ENCODE measurements at places on chromosomes 5 and 9.
A peak's percentile ranks its signal among the peaks of the same experiment; 100 is the strongest.

DNA sequence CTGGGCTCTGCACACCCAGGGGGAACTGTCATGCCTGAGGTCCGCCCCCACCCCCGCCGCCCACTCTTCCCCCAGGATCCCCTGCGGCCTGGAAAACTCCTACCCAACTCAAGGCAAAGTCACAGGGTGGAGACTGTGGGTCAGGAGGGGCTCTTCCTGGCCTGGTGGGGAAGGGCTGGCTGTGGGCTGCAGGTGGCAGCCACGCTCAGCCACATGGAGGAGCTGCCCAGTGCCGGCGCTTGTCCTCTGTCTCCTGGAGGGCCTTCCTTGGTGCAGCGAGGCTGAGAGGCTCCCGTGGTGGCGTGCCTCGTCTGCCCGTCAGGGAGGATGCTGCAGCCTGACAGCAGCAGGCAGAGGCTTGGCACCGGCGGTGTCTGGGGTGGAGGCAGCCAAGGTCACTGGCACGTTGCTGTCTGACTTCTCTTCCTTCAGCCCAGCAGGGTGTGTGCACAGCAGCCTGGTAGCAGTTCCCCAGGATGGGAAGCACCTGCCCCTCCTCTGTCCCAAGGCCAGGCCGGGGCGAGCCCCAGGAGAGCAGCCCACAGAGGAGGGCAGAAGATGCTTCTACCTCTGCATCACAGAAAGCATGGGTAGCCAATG lies 78.1 kb downstream of the ADAMTS2 start:
- DNase-seq, result no peak

DNA sequence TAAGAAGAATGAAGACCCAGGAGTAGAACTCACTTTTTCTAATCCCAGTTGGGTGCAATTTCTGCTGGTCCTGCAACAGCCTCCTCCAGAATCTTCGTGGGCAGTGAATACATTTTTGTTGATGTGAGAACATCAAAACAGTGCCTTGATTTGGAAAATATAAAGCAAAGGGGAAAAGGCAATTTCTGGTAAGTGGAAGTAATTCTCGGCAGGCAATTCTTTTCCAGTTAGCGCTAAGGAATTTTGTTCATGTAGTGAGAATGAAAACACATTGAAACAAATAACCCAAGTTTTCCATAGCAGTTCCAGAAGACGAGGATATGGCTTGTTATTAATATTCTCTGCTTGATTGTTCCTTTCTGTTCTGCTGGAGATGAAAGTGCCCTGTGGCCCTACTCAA lies 178.7 kb downstream of the SPATA31D1 start:
- DNase-seq, result no peak

- no peak for DNase-seq
Measured at GRCh38 chr9:98149422-98149821, 30.4 kb upstream of the TRIM14 start.

GRCh38 chr9:136182850-136183422 lies 22.0 kb downstream of the LHX3 start:
- DNase-seq, result no peak

DNA sequence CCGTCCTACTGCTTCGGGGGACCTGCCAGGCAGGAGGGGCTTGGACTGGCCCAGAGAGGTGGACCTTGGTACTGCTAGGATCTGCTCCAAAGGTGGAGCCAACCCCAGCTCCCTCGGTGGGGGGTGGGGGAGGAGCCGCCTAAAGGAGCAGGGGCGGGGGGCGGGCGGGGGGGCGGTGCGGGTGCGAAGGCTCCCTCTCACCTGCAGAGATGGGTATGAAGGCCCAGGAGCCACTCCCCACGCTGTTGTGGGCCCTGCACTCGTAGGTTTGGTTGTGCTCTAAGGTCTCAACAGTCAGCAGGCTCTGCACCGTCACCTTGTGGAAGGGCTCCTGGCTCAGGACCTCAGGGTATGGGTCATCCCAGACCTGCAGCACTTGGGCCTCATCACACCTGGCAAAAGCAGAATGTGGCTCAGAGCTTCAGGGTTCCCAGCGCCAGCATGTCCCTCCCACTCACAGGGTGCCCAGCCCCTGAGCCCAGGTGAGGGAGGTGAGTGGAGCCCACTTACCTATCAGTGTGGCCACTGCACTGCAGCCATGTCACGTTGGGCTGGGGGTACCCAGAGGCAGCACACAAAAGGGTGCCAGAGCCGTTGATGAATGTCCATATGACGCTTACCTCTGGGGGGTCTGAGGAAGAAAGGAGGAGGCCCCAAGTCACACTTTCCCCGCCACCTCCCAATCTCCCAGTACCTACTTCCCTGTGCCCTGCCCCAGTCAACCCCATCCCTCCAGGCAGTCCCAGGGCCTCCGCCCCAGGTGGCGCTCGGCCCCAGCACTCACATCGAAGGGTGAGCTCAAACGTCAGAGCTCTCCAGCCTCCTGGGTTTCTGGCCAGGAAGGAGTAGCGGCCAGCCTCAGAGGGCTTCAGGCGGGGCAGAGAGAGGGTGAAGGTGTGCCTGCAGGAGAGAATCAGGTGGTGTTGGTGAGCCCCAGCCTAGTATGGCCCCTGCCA lies 16.4 kb downstream of the CSF1R start:
- DNase-seq, result no peak

DNA sequence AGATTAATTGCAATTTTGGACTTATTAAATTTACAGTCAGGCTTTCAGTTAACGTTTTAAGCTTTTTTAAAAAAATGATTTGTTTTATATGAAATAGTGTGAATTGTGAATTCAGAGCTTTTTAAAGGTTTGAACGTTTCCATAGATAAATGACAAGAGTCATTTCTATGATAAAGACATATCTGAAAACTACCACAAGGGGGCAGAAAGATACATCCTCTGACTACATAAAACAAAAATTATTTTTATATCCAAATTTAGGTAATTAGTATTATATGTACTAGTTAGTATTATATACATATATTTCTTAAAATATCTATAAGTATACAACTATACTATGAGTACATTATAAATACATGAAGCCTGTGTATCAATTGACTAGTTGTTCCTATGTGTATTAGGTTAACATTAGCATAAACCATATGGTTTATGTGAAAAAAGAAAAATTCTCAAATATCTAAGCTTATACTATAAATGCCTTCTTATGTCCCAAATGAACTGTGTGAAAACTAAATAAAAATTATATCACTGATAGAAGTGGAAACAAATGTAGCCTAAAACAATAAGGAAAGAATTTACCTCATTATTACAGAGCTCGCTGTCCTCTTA lies 155.2 kb downstream of the MEF2C start:
- DNase-seq, result peak; percentile 43

GRCh38 chr5:171437286-171437821 lies 17.9 kb downstream of the FGF18 start:
- DNase-seq, result no peak

DNA sequence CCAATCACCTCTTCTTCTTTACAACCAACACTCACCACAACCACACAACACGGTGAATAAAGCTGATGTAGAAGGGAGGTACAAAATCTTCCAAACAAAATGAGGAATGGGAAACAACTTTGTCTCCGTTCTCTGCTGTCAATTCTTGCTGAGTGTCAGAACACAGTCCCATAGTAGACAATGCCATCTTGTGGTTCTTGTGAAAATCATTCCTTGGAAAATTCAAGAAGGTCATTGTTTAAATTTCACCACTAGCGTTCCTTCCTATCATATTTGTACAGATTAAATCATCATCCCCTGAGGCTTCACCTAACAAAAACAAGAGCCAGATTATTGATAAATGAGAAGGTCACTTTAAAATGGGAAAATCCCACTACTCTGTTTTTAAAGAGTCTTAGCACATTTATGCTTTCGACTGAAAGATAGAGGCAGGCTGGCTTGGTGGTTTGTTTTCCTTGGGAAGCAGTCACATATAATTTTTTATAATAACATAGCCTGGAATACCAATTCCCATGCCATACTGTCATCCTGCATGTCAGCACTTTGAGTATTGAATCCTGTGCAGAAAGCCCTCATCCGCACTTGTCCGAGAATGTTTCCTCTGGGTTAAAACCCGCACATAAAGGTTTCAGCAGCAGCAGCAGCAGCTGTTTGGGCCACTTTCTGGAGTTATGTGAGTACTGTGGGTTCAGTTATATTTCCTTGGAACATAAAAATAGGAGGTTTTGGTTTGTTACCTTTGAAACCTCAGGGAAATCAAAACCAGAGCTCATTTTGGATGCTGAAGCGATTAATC lies 395.0 kb upstream of the SMARCA2 start:
- peak; percentile 7 for DNase-seq

DNA sequence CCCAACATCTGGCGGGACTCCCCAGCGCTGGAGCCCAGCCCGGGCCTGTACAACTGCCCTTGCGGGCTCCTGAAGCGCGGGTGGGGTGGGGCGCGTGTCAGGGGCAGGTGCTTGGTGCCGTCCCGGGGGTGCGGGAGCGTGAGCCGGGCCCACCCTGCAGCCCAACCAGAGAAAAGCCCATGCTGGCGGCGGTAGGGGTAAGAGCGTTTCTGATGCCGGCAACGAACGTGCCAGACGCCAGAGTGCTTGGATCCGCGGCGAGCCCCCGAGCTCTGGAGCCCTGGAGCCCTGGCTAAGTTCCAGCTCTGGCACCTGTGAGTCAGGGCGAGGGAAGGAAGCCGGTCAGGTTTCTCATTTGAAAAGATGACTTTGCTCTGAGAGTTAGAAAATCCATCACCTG lies 58.0 kb downstream of the ZNF510 start:
- DNase-seq, result peak; percentile 5

DNA sequence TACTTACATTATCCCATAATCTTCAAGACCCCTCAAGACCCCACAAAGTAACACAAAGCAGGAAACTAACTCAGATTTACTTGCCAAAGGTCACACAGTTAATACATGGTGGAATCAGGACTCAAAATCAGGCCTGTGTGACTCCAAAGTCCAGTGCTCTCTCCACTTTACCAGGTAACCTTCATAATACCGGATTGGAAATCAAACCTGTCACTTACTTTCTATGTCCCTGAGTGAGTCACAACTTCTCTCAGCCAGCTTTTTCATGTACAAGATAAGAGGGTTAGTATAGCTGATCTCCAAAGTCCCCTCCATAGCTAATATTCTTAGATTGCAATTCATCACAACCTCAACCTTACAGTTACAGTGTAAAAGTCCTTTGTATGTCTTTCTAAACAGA lies 17.1 kb downstream of the STRBP start:
- DNase-seq, result no peak

DNA sequence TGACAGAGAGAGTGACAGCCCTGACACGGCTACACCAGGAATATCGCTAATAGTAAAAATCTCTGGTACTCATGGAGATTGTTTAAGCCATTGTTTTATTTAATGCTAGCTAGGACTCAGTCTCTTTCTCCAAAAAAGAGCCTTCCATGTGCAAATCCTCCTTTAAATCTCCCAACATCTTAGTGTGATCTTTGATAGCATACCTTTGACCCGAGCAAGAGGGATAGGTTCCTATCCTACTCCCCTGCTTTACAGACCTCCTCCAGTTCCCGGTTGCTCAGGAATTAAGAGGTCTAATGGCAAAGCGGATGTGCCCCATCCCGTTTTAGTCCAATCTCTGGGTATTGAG lies 663 bp upstream of the FRMD3 start:
- DNase-seq, result no peak

DNA sequence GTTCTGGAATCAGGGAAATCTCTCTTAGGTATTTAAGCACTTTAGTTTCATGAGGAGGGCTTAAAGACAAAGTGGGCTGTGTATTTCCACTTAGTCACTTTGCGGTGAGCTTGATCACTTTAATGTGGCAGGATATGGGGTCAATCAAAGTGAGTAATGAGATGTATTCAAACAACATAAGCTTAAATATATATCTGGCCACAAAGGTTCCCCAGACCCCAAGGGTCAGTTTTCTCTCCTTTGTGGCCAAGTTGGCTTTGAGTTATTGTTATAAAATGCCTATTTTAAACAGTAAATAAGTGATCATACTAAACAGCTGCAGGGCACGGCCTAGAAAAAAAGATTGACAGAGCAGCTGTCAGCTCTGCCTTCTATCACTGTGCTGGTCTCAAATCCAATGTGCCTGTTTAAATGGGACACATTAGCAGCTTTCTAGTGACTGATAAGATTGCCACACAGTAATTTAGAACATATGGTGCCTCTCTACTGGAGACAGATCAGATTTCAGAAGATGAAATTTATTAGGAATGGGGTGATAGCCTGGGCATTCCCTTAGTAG lies 363.9 kb downstream of the AGTPBP1 start:
- no peak for DNase-seq

GRCh38 chr9:124480621-124480981 lies 26.6 kb downstream of the NR5A1 start:
- DNase-seq, result peak; percentile 72

GRCh38 chr9:134272302-134273023 lies 53.8 kb upstream of the RXRA start:
- DNase-seq, result no peak

- no peak for DNase-seq
Measured at GRCh38 chr9:126448865-126449577, 122.4 kb downstream of the MVB12B start.

DNA sequence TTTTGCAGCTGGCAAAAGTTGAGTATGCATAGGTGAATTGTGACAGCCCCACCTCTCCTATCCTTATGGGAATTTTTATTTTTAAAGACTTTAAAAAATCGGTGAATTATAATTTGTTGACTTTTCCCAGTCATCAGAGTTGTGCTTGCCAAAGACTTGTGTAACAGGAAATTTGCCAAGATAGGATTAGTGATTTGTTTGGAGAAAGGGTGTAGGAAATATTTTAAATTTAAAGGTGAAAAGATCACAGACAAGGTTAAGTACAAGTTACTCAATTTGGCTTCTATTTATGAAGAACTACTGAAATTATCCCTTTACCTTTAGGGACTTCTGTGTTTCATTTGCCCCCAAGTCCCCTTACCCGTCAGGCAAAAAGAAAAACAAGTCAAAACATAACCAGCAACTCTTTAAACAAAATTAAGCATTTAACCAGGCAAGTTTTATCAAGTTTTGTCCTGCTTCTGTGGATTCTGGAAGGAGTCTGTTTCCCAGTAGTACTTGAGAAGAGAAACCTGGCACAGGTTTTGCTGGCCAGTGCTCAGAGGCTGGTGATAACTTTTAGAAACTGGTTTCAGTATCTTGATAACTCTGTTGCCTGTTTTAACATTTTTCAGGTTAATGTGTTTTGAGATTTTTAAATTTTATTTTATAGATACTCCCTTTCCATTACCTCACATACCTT lies 285.4 kb downstream of the MAST4 start:
- peak; percentile 48 for DNase-seq
